ENCODE measurements at places on chromosomes 7 and 10. TPM values are rescaled to one million over a fixed set of nuclear protein-coding genes. Genes with fewer than 3 reads are reported as not detected.

The AVPI1 gene
- total RNA-seq = 19.2 TPM

The NEUROD6 gene
- total RNA-seq = not detected

The C7orf33 gene
- not detected for total RNA-seq

The LDB3 gene
- total RNA-seq = 0.12 TPM

The CH25H gene
- total RNA-seq = 0.40 TPM

The GIMAP6 gene
- total RNA-seq = 5.4 TPM

The POLR2J3 gene
- total RNA-seq = 27.0 TPM

The MYOF gene
- 316 TPM for total RNA-seq

The LIPF gene
- total RNA-seq = not detected

The ANKRD2 gene
- 0.50 TPM for total RNA-seq

The ETV1 gene
- total RNA-seq = 42.8 TPM

The WIPF3 gene
- not detected for total RNA-seq

The ASB10 gene
- total RNA-seq = not detected

The GPR15LG gene
- not detected for total RNA-seq

The LRRD1 gene
- 0.12 TPM for total RNA-seq

The APBB1IP gene
- total RNA-seq = not detected

The ATXN7L1 gene
- 8.6 TPM for total RNA-seq

The HHEX gene
- 4.6 TPM for total RNA-seq

The EXOC4 gene
- total RNA-seq = 146 TPM

The MPP7 gene
- 0.53 TPM for total RNA-seq

The DENND2A gene
- total RNA-seq = 22.2 TPM

The FLNC gene
- 110 TPM for total RNA-seq
